CD4-positive, CD25-positive, alpha-beta regulatory T cell (primary cell): ENCODE measurements at places on chromosomes 12 and 14. TPM values are rescaled to one million over a fixed set of nuclear protein-coding genes. Genes with fewer than 3 reads are reported as not detected.

The NFATC4 gene
- not detected for total RNA-seq

The PRH2 gene
- not detected for total RNA-seq

The CLEC6A gene
- total RNA-seq = not detected

The PZP gene
- total RNA-seq = not detected

The SVOP gene
- total RNA-seq = not detected

The KLHL33 gene
- total RNA-seq = 0.72 TPM

The PARP2 gene
- 18.5 TPM for total RNA-seq

The PRB3 gene
- total RNA-seq = not detected

The KRT6C gene
- not detected for total RNA-seq

The MMP17 gene
- total RNA-seq = not detected

The HNRNPC gene
- 582 TPM for total RNA-seq

The FAM90A1 gene
- 0.67 TPM for total RNA-seq

The PPM1H gene
- 0.99 TPM for total RNA-seq

The ADAM20 gene
- total RNA-seq = 0.72 TPM

The RPS6KA5 gene
- total RNA-seq = 38.2 TPM

The DTD2 gene
- total RNA-seq = 7.8 TPM

The SSTR1 gene
- not detected for total RNA-seq

The GRIN2B gene
- total RNA-seq = not detected

The ASIC1 gene
- total RNA-seq = 2.1 TPM

The PIANP gene
- total RNA-seq = not detected

The RTL1 gene
- total RNA-seq = not detected

The CIDEB gene
- total RNA-seq = 13.2 TPM

The NINJ2 gene
- total RNA-seq = 16.8 TPM

The MYH6 gene
- not detected for total RNA-seq

The TMEM63C gene
- 1.2 TPM for total RNA-seq

The ASB2 gene
- 0.96 TPM for total RNA-seq

The COL2A1 gene
- total RNA-seq = not detected

The CCDC175 gene
- total RNA-seq = 0.22 TPM

The APOLD1 gene
- total RNA-seq = 3.9 TPM

The TAS2R7 gene
- total RNA-seq = not detected

The SLCO1B1 gene
- not detected for total RNA-seq

The MAP3K9 gene
- 15.7 TPM for total RNA-seq

The MYO1H gene
- total RNA-seq = not detected

The GAS2L3 gene
- 0.12 TPM for total RNA-seq

The CIROP gene
- total RNA-seq = not detected

The DPF3 gene
- total RNA-seq = 2.0 TPM

The SLC16A7 gene
- 38.5 TPM for total RNA-seq

The GZMH gene
- 0.86 TPM for total RNA-seq

The RAD9B gene
- total RNA-seq = 0.35 TPM

The SPTB gene
- total RNA-seq = 0.91 TPM

The PIP4K2C gene
- 35.8 TPM for total RNA-seq

The RNASE7 gene
- not detected for total RNA-seq

The CCDC196 gene
- not detected for total RNA-seq

The ACSS3 gene
- not detected for total RNA-seq

The PLEKHG7 gene
- 0.89 TPM for total RNA-seq

The C14orf180 gene
- total RNA-seq = not detected

The DEPDC4 gene
- not detected for total RNA-seq

The RNF212B gene
- total RNA-seq = not detected

The ZNF410 gene
- total RNA-seq = 93.2 TPM

The VASH1 gene
- total RNA-seq = 8.2 TPM

The SMCO2 gene
- total RNA-seq = not detected

The CAPS2 gene
- 5.1 TPM for total RNA-seq

The ARMH4 gene
- total RNA-seq = 0.27 TPM

The ADSS1 gene
- 1.9 TPM for total RNA-seq

The PLA2G1B gene
- not detected for total RNA-seq

The RIC8B gene
- 16.0 TPM for total RNA-seq
